ENCODE measurements at places on chromosomes 6 and 20.

- no peak for DNase-seq
These were observed 167.7 kb upstream of the BMP5 start for GRCh38 chr6:56043076-56043475.

GRCh38 chr20:10242166-10242565, 23.5 kb downstream of the SNAP25 start:
- no peak for DNase-seq

DNA sequence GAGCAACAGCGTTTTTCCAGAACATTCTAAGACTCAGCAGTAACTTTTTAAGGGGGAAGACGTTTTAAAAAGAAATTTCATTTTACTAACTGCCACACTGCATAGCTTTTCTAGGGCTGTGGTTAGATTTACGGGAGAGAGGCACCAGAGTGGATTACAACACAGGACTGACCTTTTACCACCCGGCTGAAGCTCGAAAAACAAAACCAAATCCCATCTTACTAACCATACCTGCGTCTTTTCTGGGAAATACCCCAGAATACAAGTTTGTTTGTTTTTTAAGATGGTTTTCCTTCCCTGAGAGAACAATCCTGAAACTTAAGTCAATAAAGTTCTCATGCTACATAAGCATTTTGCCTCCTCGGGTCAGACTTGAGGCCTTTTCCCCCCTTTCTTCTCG, 209.3 kb upstream of the SOX4 start:
- no peak for DNase-seq

GRCh38 chr20:3239026-3239866, at the start of gene SLC4A11:
SLC4A11 (minus strand) TSS chr20:3239190; CDS start chr20:3239137, 53 bp downstream.
- DNase-seq: peak; percentile 85

GRCh38 chr20:52652271-52652670, 319.9 kb upstream of the TSHZ2 start:
- DNase-seq: no peak

DNA sequence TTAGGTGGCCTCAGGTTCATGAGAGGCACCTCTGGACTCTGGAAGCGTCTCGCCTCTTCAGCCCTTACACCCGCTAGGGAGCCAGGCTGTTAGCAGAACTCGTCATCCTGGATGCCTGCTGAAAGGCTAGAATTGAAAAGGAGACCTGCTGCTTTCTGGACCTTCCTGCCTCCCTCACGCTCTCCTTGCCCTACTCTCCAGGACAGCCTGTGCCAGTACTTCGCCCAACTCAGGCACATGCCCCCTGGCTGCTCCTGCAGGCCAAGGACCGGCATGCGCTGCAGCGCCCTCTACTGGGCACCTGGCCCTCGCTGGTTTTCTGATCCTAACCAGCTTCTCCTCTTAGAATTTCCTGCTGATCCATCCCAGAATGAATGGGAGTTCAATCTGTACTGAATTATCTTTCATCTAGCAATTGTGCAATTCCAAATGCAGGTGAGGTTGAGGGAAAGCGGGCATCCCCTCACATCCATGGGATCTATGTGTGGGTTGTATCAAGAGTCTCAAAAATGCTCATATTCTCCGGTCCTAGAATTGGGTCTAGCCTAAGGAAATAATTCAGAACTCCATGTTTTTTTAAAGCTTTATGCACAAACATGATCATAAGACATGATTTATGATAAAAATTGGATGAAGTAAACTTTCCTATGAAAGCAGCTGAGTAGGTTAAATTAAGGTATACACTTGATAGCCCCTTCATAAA, 78.0 kb downstream of the PTPN1 start:
- DNase-seq: peak; percentile 81

- DNase-seq: no peak
These were observed 7.6 kb downstream of the CSNK2A1 start for GRCh38 chr20:535958-536357.

DNA sequence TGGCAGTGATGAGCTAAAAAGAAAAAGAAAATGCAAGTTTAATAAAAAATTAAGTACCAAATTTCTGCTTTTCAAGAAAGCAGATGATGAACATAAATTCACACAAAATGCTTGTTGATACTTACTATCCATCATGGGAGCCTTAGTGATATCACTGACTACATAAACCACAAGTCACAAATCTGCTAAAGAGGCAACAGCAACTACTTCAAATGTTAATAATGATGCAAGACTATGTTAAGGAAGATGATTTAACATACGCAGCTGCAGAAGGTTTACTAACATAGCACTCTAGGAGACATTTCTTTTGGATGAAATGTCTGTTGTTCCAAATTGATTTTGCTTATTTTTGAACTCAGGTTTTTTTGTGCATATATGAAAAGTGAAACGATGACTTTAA, 18.6 kb downstream of the FYN start:
- no peak for DNase-seq

- DNase-seq: no peak
These were observed 95.2 kb upstream of the INSM1 start for GRCh38 chr20:20272686-20273085.

- peak; percentile 28 for DNase-seq
These were observed 230.1 kb upstream of the MOCS1 start for GRCh38 chr6:40164345-40164755.

DNA sequence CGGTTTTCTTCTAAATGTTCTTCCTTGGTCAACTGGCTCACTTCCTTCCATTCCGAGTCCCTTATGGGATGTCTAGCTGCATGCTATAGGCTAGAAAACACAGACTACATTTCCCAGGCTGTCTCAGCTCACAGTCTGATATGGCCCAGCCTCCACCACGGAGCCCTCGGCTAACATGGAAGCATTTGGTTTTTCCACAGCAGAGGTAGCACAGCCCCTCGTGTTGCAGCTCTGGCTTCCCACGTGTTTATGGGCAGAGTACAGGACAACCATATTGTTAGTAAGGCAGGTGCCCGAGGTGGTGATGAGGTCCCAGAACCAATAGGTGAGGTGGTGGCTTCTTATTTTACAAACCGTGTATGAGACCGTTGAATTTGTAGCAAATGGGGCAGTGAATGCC, 8.7 kb downstream of the GPLD1 start:
- DNase-seq: no peak

- no peak for DNase-seq
These were observed 42.6 kb downstream of the TBC1D7 start for GRCh38 chr6:13285705-13286104.

DNA sequence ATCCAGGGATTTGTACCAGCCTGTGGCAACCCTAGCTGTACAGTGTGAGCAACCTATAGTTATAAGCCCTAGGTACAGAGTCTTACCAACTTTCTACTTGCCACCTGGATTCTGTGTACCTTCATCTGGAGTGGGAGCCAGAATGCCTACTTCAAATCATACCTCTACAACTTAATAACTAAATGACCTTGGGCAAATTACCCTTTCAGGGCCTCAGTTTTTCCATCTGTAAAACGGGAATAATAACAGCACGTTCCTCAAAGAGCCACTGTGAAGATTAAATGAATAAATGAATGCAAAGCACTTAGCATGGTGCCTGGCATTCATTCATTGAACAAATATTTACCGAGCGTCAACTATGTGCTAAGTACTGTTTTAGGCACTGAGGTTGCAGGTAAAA, 50.7 kb upstream of the FAM210B start:
- no peak for DNase-seq

- DNase-seq: peak; percentile 25
These were observed 648.8 kb upstream of the AGPAT4 start for GRCh38 chr6:161922631-161923119.

Data from H54 (cell line).